T-helper 1 cell treated with Interleukin-12 subunit alpha and Interleukin-12 subunit beta and Interleukin-4 antibody, amounts not matched to agents 30 ng/mL and 1 ng/mL, for 36 hours (primary cell): ENCODE measurements at places on chromosomes 5 and 9. TPM values are rescaled to one million over a fixed set of nuclear protein-coding genes. Genes with fewer than 3 reads are reported as not detected.

The COL23A1 gene
- total RNA-seq = not detected in 2 replicates

The PDLIM4 gene
- total RNA-seq = 0.17 and 0.74 TPM in 2 replicates

The PCDHA9 gene
- not detected in 2 replicates for total RNA-seq

The NEUROG1 gene
- total RNA-seq = not detected in 2 replicates

The CTSL gene
- total RNA-seq = 2.0 and 3.9 TPM in 2 replicates

The CDKN2B-AS1 gene
- 4.8 and 6.5 TPM in 2 replicates for total RNA-seq

The FAM221B gene
- not detected in 2 replicates for total RNA-seq

The TMEFF1 gene
- total RNA-seq = 0.10 TPM in 1 of 2 replicates, not detected in the other

The ACOT12 gene
- not detected in 2 replicates for total RNA-seq

The FRMD3 gene
- 0.54 and 0.74 TPM in 2 replicates for total RNA-seq

The STK10 gene
- 223 and 226 TPM in 2 replicates for total RNA-seq

The TMED7 gene
- 51.9 and 52.6 TPM in 2 replicates for total RNA-seq

The AFAP1L1 gene
- not detected in 2 replicates for total RNA-seq

The FRMPD1 gene
- not detected in 2 replicates for total RNA-seq

The GNE gene
- 19.8 and 20.1 TPM in 2 replicates for total RNA-seq

The PDE8B gene
- total RNA-seq = not detected in 2 replicates

The NUTM2F gene
- not detected in 2 replicates for total RNA-seq

The IFNB1 gene
- not detected in 2 replicates for total RNA-seq

The SLC25A2 gene
- total RNA-seq = 0.44 and 0.56 TPM in 2 replicates

The CRHBP gene
- 0.56 TPM in 1 of 2 replicates, not detected in the other for total RNA-seq

The KIF24 gene
- total RNA-seq = 5.3 and 6.0 TPM in 2 replicates

The TMC1 gene
- total RNA-seq = 0.27 TPM in 1 of 2 replicates, not detected in the other
